ENCODE measurements at places on chromosomes 6 and 20.

GRCh38 chr6:2770171-2770570, 5.0 kb downstream of the WRNIP1 start:
- H3K4me1 ChIP-seq, result peaks cover 39% of the 10 kb centered on the region
- no peak overlapping the region for H3K27ac ChIP-seq
- H3K27me3 ChIP-seq, result no peaks in the 10 kb centered on the region
- H3K4me3 ChIP-seq, result peak overlapping the region; percentile 52

DNA sequence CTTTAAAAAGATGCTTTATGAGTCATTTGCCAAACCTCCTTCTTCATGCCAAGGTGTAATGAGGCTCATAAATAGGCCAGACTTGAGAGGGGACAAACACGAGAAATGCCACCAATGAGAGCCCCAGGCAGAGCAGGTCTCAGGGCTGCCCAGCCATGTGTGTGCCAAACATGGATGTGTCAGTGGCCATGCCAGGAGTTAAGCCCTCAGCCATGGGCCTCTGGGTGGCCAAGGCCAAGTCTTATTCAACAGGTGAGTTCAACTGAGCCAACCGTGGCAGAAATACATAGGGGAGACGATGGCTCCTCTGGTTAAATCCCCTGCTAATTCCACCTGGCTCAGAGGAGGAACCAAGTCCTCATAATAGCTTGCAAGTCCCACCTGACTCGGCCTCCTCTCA, 358.8 kb downstream of the PREX1 start:
- no peak for DNase-seq
- H3K36me3 ChIP-seq, result peaks cover 2% of the 10 kb centered on the region
- H3K27me3 ChIP-seq, result peaks cover 5% of the 10 kb centered on the region
- H3K27ac ChIP-seq, result no peak overlapping the region

DNA sequence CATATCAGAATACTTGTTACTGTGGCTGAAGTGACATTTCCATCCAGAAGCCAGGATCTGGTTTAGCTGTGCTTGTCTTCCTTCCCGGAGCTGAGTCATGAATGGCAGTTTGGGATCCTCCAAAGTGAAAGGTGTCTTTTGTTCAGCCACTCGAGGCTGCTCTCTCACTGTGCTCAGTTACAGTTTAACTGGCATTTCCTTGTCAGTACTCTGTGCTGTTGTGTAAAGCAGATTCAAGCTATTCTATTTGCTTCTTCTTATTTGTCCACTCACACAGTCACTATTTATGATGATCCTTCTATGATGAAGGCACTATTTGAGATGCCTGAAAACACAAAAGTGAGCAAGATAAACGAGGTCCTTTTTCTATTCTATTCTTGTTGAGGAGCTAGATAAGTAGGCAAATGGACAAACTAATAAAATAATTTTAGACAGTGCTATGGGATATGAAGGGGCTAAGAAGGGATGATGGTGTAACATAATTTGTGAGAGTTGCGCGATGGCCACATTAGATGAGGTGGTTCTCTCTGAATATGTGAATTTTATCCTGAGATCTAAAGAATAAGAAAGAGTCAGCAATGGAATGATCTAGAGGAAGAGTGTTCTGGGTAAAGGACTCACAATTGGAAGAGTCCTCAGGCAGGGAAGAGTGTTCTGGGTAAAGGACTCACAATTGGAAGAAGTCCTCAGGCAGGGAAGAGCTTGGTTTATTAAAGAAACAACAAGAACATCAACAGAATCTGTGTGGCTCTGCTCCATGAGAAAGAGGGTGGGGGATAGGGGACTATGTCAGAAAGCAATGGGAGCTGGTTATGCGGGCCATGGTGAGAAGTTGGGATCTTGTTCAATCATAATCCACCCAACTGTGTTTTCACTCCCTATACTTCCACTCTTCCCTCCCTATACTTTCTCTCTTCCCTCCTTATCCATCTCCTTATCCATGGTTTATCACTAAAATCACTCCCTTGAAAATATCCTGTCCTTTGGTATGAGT, 40.1 kb downstream of the CYP24A1 start:
- peaks cover 4% of the 10 kb centered on the region for H3K4me1 ChIP-seq
- no peaks in the 10 kb centered on the region for H3K27me3 ChIP-seq
- no peak overlapping the region for H3K4me3 ChIP-seq
- no peak for DNase-seq

GRCh38 chr6:127475135-127475822, 16.1 kb upstream of the KIAA0408 start:
- peaks cover 49% of the 10 kb centered on the region for H3K36me3 ChIP-seq
- DNase-seq, result no peak
- H3K27ac ChIP-seq, result no peak overlapping the region
- no peak overlapping the region for H3K4me3 ChIP-seq
- no peaks in the 10 kb centered on the region for H3K4me1 ChIP-seq

GRCh38 chr20:24653306-24653705, 183.9 kb downstream of the SYNDIG1 start:
- no peaks in the 10 kb centered on the region for H3K27me3 ChIP-seq
- H3K36me3 ChIP-seq, result no peaks in the 10 kb centered on the region
- DNase-seq, result no peak
- no peak overlapping the region for H3K27ac ChIP-seq
- no peaks in the 10 kb centered on the region for H3K4me1 ChIP-seq
- H3K4me3 ChIP-seq, result no peak overlapping the region

DNA sequence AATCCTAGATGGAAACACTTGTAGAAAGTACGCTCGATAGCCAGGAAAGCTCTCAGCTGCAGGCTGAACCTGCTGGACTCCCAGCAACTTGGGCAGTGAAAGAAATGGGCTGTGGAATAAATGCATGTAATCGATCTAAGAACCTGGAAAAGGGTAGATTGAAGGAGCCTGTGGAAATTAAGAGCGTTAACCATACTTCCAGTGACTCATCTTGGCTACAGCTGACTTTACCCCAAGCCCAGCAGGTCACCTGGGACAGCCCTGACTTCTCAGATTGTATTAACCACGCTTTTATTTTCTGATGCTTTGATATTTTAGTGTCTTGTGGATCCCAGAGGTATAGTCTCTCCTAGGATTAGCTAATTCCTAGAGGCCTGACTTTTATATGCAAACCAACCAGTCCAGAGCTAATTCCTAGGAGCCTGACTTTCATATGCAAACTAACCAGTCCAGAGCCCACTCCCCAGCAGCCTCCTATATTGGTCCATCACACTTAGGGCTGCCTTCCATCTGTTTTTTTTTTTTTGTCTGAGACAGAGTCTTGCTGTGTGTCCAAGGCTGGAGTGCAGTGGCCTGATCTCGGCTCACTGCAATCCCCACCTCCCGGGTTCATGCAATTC, 86.3 kb downstream of the GMPR start:
- no peak overlapping the region for H3K4me3 ChIP-seq
- no peak overlapping the region for H3K27ac ChIP-seq
- H3K36me3 ChIP-seq, result no peaks in the 10 kb centered on the region
- DNase-seq, result no peak
- peaks cover 21% of the 10 kb centered on the region for H3K4me1 ChIP-seq

- H3K27me3 ChIP-seq, result peaks cover 7% of the 10 kb centered on the region
- H3K36me3 ChIP-seq, result no peaks in the 10 kb centered on the region
- DNase-seq, result no peak
- no peak overlapping the region for H3K27ac ChIP-seq
- peaks cover 42% of the 10 kb centered on the region for H3K4me1 ChIP-seq
Observed at GRCh38 chr6:107819964-107820337, 4.2 kb downstream of the SCML4 start.

GRCh38 chr6:142408409-142408808, 106.6 kb downstream of the ADGRG6 start:
- no peak overlapping the region for H3K4me3 ChIP-seq
- H3K36me3 ChIP-seq, result no peaks in the 10 kb centered on the region
- H3K4me1 ChIP-seq, result peaks cover 7% of the 10 kb centered on the region
- no peaks in the 10 kb centered on the region for H3K27me3 ChIP-seq
- DNase-seq, result no peak
- no peak overlapping the region for H3K27ac ChIP-seq

GRCh38 chr6:15026832-15027231, 219.0 kb upstream of the JARID2 start:
- peak overlapping the region; percentile 23 for H3K27ac ChIP-seq
- no peak overlapping the region for H3K4me3 ChIP-seq
- no peaks in the 10 kb centered on the region for H3K27me3 ChIP-seq
- H3K4me1 ChIP-seq, result peaks cover 8% of the 10 kb centered on the region

DNA sequence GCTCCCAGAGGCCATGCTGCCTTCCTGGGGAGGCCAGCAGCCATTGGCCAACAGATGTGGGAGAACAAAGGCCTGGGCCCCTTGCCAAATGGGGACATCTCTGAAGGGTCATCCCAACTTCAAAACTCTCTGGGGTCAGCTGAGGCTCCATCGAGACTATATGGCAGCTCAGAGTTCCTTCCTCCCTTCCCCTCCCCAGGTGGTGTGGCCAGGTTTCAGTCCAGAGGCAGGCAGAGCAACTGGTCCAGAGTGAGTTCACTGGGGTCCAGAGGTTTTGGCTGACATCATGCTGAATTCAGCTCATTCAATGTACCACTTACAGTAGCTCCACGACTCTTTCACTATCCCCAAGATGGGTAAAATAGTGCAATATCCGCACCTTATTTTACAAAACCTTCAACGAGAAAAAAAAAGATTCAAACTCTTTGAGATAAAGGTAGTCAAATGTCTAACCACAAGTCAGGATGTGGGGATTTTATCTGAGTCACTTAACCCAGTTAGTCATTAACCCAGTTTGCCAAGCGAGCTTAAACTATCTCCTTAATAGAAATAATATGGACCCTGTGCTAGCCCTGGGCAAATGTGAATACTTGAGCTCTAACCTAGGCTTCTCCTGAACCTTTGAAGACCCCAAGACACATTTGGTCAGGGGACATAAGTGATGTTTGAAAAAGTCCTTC, 108.4 kb upstream of the PLEKHG1 start:
- H3K27me3 ChIP-seq, result no peaks in the 10 kb centered on the region
- H3K4me1 ChIP-seq, result peaks cover 2% of the 10 kb centered on the region
- no peak overlapping the region for H3K4me3 ChIP-seq
- H3K27ac ChIP-seq, result no peak overlapping the region
- no peak for DNase-seq

GRCh38 chr6:45923831-45924391, 91.7 kb downstream of the CLIC5 start:
- no peaks in the 10 kb centered on the region for H3K36me3 ChIP-seq
- no peak overlapping the region for H3K4me3 ChIP-seq
- H3K27ac ChIP-seq, result no peak overlapping the region
- H3K4me1 ChIP-seq, result peaks cover 27% of the 10 kb centered on the region
- DNase-seq, result no peak
- H3K27me3 ChIP-seq, result peaks cover 2% of the 10 kb centered on the region

DNA sequence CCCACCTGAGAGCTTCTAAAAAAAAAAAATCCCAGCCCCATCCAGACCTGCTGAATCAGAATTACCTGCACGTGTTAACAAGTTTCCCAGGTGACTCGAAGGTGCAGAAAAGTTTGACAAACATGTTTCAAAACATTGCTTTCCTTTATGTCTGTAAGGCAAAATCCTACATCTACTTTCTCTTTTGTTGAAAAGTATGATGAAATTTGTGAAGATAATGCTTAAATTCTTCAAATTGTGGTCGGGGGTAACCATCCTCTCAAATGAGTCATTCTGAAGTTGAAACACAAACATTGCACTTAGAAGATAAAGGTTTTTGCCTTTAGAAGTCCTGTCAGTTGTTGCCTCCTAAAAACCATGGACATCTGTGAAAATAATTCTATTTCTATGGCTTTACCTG, 429.7 kb downstream of the EPHA7 start:
- no peaks in the 10 kb centered on the region for H3K4me1 ChIP-seq
- DNase-seq, result no peak
- H3K27ac ChIP-seq, result no peak overlapping the region
- no peaks in the 10 kb centered on the region for H3K36me3 ChIP-seq
- no peaks in the 10 kb centered on the region for H3K27me3 ChIP-seq
- H3K4me3 ChIP-seq, result no peak overlapping the region

GRCh38 chr20:38256021-38256420, 4.5 kb downstream of the KIAA1755 start:
- peaks cover 16% of the 10 kb centered on the region for H3K27me3 ChIP-seq
- no peak overlapping the region for H3K27ac ChIP-seq
- peaks cover 48% of the 10 kb centered on the region for H3K4me1 ChIP-seq
- DNase-seq, result no peak

- H3K27me3 ChIP-seq, result no peaks in the 10 kb centered on the region
- DNase-seq, result no peak
- no peak overlapping the region for H3K27ac ChIP-seq
- H3K4me3 ChIP-seq, result no peak overlapping the region
Observed at GRCh38 chr6:149473080-149474052, 11.4 kb downstream of the ZC3H12D start.

- peaks cover 7% of the 10 kb centered on the region for H3K36me3 ChIP-seq
- H3K4me1 ChIP-seq, result no peaks in the 10 kb centered on the region
- no peaks in the 10 kb centered on the region for H3K27me3 ChIP-seq
- no peak overlapping the region for H3K4me3 ChIP-seq
Observed at GRCh38 chr6:161044335-161044734, 52.8 kb downstream of the MAP3K4 start.

DNA sequence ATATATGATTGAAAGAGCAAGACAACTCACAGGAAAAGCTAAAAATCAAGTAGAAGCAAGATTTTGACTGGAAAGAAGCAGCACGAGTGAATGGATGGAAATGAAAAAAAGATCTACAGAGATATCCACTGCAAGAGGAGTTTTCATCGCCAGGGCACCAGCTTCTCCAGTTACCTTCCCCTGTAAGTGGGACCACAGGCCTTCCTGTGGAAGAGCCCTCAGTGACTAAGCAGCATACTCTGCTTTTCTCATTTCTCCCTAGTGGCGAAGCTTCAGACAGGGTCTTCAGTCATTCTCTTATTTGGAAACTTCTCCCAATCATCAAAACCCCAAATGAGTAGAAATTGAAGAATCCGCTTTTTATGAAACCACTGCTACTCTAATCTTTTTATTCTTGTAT, 40.5 kb downstream of the ADGRB3 start:
- H3K4me1 ChIP-seq, result no peaks in the 10 kb centered on the region
- H3K4me3 ChIP-seq, result no peak overlapping the region
- no peaks in the 10 kb centered on the region for H3K27me3 ChIP-seq
- H3K27ac ChIP-seq, result no peak overlapping the region
- peaks cover 3% of the 10 kb centered on the region for H3K36me3 ChIP-seq

DNA sequence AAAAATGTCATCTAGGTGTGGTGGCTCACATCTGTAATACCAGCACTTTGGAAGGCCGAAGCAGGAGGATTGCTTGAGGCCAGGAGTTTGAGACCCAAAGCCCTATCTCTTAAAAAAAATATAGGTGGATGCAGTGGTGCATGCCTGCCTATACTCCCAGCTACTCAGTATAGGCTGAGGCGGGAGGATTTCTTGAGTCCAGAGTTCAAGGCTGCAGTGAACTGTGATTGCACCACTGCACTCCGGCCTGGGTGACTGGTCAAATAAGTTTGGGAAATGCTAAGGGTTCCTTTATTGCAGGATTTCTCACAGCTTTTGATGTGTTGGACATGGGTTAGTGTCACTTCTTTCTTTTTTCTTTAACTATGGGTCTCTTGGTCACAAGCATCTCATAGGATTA, 261.3 kb downstream of the PLCB1 start:
- no peak overlapping the region for H3K27ac ChIP-seq
- no peaks in the 10 kb centered on the region for H3K27me3 ChIP-seq

- no peaks in the 10 kb centered on the region for H3K36me3 ChIP-seq
- DNase-seq, result no peak
- H3K4me3 ChIP-seq, result no peak within 1 kb of the TSS
- peak within 1 kb of the TSS; percentile 73 for H3K27ac ChIP-seq
- H3K27me3 ChIP-seq, result peaks cover 3% of the 10 kb centered on the region
Observed at GRCh38 chr20:23086056-23086566, at the start of gene CD93. Gene CD93 (minus strand): TSS chr20:23086324. CDS start chr20:23086192, 132 bp downstream.
